ENCODE measurements at places on chromosomes 1 and 21.
A peak's percentile ranks its signal among the peaks of the same experiment; 100 is the strongest.

DNA sequence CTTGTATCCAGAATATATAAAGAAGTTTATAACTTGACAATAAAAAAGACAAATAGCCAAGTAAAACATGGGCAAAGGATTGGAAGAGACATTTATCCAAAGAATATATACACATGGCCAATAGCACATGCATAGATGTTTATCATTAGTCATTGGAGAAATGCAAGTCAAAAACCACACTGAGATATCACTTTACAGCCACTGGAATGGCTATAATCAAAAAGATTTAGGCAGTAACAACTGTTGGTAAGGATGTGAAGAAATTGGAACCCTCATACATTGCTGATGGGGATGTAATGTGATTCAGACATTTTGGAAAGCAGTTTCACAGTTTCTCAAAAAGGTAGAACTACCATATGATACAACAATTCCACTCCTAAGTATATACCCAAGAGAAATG is 51.1 kb downstream of the SLC44A5 start:
- no peak for DNase-seq

GRCh38 chr1:156760092-156760795 is 7.1 kb upstream of the PRCC start:
- DNase-seq, result no peak

- DNase-seq, result no peak
Observed at GRCh38 chr1:9389968-9390367, 97.3 kb downstream of the SPSB1 start.

DNA sequence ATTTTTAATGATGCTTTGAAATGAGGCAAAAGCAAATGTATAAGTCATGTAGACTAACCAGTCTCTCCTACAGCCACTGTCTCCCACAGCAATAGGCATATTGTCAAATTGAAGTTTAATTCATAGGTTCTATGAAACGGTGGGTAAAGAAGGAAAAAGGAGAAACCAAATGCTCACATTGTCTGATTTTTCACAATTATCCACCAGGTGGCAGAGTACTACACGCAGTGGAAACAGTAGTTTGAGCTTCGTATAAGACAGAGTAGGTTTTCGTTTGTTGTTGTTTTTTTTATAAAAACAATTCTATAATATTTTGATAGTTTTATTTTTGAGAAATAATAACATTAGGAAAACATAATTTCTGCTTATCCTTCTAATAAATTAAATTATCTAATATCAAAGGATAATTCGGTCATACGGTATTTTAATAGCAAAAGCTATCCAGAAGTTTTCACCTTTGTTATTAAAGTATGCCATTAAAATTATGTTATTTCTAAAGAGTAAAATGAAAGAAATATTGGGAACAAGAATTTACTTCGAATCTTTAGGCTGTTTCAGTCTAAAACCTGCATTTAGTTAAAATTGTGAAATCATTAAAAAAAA is 39.1 kb downstream of the TYW3 start:
- DNase-seq, result no peak

DNA sequence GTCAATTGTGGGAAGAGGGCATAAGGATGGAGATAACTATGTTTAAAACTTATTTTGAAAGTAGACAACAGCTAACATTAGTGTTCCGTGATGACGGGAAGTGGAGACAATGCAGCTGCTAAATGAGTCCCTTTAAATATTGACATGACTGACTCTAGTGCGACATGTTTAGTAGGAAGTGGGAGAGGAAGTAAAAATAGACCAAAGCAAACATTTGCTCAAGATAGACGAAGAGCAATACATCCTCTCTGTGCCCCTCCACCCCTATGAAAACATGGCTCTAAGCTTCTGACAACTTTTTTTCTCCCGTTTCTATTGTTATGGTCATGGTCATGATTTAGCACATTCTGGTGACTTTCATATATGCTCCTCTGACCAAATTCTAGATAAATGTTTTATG is 60.0 kb upstream of the HMCN1 start:
- DNase-seq, result no peak

DNA sequence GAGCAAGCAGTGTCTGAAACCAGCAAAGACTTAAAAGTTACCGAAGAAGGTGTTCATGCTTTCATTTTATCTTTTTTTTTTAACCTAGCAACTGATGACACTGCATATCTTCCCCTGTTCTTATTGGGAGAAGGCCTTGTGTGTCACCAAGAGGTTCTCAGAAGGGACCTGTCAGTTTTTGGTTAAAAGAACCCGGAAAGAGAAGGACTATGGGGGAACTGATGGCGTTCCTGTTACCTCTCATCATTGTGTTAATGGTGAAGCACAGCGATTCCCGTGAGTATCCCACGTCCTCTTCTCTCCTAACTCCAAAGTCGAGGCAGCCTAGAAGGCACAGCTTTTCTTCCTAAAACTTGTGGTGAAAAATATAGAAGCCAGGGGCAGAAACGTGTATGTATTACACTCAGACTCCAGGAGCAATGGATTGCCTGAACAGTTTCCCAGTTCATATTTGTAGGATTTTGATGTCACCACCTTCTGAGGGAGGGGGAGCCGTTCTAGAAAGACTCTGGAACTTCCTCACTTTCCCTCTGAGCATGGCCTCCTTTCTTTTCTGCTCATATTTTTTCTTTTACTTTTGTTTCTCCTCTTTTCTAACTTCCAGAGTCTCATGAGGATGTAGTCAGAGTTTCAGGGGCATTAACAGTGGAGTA is at the start of gene MR1:
MR1 (plus strand) TSS at position 185 of the 653 bp plus-strand sequence; CDS start at position 210, 25 bp downstream.
- no peak for DNase-seq

GRCh38 chr1:38991638-38992411 is 749 bp downstream of the AKIRIN1 start:
- peak; percentile 28 for DNase-seq

DNA sequence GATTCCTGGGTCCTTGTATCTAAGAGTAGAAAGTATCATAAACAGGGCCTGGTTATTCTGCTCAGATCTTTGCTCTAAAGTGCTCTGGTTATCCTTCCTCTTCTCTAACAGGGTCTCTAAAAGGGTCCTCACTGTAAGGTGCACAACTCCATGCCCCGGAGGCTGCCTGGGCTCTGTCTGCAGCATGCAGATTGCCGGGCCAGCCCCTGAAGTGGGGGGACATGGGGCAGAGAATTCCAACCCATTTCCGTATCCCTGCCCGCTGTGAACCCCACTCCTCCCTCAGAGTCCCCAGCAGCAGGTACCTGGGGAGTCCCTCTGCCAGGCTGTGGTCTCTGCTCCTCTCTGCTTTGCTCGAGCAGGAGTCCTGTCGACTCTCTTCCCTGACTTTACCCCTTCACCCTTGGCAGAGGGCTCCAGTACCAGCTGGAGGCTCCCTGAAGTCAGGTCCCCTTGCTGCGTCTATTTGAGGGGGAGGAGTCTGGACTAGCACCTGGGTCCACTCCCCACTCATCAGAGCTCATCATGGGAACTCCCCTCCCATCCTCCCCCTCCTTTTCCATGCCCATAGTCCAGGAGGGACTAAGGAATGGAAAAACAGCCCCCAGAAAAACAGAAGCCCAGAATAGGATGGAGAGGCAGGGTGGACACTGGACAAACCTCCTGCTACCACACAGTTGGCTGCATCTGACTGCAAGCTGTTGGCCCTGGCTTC is 12.1 kb downstream of the BLACAT1 start:
- no peak for DNase-seq

GRCh38 chr1:193498088-193498655 is 311.8 kb upstream of the B3GALT2 start:
- DNase-seq, result no peak

DNA sequence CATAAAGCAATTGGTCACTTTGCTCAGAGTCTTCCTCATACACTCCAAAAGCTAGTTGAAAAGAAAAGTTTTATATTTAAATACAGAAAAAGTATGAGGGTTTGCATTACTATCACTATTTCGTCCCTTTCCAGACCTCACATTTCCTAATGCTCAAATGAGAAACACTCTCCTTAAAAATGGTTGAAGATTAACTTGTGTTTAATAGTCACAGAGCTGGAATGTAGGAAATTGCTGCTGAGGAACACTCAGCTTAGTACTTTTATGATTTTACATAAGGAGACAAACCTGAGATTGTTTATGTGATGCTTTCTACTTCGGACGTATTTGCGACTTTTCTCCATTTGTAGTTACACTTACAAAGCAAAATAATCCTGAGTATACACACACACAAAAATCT is 39.8 kb downstream of the MYSM1 start:
- DNase-seq, result no peak

GRCh38 chr1:236494586-236495466 is 29.0 kb upstream of the LGALS8 start:
- peak; percentile 54 for DNase-seq

GRCh38 chr1:54989968-54990810 is 8.5 kb upstream of the BSND start:
- no peak for DNase-seq

DNA sequence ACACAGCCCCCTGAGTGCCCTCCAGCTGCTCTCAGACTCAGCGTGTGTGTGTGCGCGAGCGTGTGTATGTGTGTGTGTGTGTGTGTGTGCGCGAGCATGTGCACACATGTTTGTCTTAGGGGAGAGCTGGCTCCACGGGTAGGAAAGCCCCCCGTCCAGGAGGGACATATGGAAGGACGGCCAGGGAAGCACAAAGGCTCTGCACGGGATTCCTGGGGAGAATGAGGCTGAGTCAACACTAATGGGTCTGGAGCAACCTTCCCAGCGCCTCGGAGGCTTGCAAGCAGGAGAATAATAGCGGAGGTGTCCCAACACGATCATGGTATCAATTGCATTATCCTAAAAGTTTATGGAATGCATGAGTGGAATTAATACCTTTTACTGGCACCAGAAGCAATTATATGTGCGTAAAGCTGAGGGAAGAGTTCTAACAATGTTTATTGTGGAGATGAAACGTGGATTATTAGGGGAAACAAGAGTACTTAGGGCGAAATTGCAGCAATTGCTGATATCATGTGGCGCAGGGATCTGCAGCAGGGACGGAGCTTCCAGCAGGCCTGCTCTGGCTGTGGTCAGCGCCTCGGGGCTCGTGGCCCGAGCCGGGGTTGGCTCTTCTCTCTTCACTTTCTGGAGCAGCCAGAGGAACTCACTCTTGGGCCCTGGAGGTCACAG is 40.3 kb upstream of the CCDC27 start:
- no peak for DNase-seq

DNA sequence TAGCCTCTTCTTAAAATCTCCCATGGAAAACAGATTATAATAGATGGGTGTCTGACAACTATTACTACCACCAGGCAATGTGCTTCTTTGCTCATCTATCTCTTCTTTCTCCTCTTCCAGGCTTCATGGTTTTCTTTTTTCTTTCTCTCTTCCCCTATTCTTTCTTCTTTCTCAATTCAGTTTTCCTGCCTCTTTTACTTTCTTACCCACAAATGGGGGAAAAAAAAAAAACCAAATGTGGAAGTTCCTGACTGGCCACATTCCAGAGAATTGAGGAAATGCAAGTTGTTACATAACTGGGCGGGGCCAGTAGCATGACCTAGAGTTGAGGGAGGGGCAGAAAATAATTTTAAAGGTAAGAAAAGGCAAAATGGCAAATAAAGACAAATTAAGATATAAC is 10.9 kb upstream of the SMG7 start:
- DNase-seq, result no peak

GRCh38 chr1:206672844-206673758 is 11.6 kb upstream of the MAPKAPK2 start:
- no peak for DNase-seq

GRCh38 chr1:8040586-8040985 is 14.5 kb upstream of the ERRFI1 start:
- no peak for DNase-seq

DNA sequence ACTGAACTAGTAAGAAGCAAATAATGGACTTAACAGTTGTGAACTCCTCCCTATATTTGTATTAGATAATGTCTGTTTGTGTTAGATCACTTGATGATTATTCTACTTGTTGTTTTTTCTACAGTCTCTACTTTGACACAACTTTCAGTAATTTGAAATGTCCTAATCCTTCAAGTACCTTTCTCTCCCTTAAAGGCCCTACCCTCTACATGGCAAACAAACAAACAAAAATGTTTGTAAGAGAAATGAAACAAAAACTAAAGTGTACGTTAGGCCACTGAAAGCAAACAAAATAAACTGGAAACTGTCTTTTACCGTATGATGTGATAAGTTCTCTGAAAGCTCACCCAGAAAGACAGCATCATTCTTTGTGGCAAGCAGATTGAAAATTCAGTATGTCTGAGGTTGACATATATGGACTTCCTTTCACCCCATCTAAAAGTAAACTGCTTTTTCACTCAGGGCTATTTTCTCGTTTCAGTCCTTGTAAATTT is 255.9 kb upstream of the SNX7 start:
- DNase-seq, result no peak

DNA sequence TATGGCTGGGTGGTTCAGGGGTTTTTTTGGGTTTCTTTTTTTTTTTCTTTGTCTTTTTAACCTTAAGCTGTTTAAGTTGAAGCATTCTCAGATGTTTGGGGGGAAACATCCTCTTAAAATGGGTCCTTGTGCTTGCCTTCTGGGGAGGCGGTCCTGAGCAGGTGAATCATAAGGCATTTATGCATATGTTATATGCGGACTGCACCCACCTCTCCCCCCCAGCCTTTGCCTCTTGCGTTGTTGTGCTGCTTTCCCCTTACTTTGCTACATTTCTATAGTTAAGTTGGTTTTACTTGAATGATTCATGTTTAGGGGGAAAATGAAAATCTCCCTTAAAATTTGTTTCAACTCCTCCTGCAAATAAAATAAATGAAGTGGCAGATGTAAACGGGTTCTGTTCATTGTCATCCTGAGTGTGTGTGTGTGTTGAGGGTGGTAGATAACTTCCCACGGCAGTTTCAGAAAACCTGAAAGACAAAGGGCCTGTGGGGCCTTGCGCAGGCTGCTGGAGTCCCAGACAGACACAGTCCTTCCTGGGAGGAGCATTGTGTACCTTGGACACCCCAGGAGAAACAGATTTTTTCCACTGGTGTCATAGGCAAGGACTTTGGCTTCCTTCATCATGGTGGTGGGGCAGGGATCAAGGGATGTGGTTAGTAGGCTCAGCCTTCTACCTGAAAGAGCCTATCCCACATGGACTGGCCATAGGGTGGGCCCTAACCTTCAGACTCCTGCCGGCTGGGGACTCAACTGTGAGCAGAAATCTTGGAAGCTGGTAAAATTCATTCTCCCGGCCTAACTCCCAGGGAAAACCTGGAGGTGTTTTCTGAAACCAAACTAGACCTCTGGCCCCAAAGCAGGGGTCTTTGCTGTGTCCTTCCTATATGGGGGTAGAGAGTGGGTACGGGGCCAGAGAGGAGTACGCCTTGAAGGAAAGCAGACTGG is 926 bp upstream of the SH3D21 start:
- DNase-seq, result no peak

DNA sequence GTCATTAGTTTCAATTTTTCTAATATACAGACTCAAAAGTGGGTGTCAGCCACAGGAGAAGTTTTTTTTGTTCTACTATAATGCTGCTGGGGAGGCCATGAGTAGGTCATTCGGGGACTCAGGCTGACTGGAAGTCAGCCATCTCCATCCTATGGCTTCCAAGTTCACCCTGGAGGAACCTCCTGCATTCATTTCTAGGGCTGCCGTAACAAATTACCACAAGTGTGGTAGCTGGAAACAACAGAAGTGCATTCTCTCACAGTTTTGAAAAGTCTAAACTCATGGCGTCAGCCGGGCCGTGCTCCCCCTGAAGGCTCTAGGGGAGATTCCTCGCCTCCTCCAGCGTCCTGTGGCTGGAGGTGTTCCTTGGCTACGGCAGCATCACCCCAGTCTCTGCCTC is 17.7 kb downstream of the AGT start:
- DNase-seq, result no peak

- DNase-seq, result peak; percentile 61
Observed at GRCh38 chr1:116909512-116910378, at the start of gene PTGFRN. Gene PTGFRN, plus strand, starts transcription at chr1:116909916. Its CDS starts 288 bp downstream, at chr1:116910204.

- no peak for DNase-seq
Observed at GRCh38 chr1:93738075-93738622, 56.5 kb upstream of the BCAR3 start.
